ENCODE measurements at places on chromosomes 1 and 21.

- DNase-seq, result no peak
Observed at GRCh38 chr21:42232176-42232825, 13.4 kb downstream of the ABCG1 start.

GRCh38 chr1:214449371-214449770 lies 102.0 kb downstream of the PTPN14 start:
- no peak for DNase-seq

GRCh38 chr1:232238009-232238408 lies 391.9 kb downstream of the SIPA1L2 start:
- DNase-seq, result no peak

GRCh38 chr1:235327559-235328270 lies at the start of gene ARID4B:
ARID4B (minus strand) TSS chr1:235328179; CDS start chr1:235326919, 1,260 bp downstream.
- no peak for DNase-seq

All from fibroblast of skin of right biceps (primary cell).